ENCODE measurements at places on chromosomes 13 and 19. TPM values are rescaled to one million over a fixed set of nuclear protein-coding genes. Genes with fewer than 3 reads are reported as not detected.

GRCh38 chr13:55937180-55937579 is 1203.5 kb upstream of the PRR20A start:
- peak; percentile 1 for DNase-seq

- no peak for DNase-seq
Observed at GRCh38 chr19:41845051-41845590, 279 bp downstream of the DMRTC2 start.

GRCh38 chr19:41785653-41786052 is 10.7 kb upstream of the CEACAM3 start:
- DNase-seq: peak; percentile 86

UBL5 gene
- 288 TPM for total RNA-seq

CGB3 gene
- total RNA-seq: not detected

- DNase-seq: no peak
Observed at GRCh38 chr13:109348519-109349258, 437.7 kb downstream of the IRS2 start.

DNA sequence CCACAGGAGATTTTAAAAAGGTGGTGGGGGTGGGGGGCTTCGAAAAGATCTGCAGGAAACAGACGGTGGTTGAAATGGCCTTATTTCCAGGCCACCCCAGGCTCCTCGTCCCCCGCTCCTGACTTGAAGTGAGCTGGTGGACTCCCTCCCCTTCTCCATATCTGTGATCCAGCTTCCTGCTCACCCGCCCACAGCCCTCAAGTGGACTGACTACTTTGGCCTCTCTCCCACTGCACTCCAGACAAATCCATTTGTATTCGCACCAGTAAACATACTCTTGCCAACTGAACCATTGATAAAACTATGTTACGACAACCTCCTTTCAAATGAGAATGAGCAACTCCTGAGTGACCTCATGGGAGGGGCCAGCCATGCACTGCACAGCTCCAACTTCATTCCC is 259.5 kb downstream of the COL4A1 start:
- no peak for DNase-seq

DNA sequence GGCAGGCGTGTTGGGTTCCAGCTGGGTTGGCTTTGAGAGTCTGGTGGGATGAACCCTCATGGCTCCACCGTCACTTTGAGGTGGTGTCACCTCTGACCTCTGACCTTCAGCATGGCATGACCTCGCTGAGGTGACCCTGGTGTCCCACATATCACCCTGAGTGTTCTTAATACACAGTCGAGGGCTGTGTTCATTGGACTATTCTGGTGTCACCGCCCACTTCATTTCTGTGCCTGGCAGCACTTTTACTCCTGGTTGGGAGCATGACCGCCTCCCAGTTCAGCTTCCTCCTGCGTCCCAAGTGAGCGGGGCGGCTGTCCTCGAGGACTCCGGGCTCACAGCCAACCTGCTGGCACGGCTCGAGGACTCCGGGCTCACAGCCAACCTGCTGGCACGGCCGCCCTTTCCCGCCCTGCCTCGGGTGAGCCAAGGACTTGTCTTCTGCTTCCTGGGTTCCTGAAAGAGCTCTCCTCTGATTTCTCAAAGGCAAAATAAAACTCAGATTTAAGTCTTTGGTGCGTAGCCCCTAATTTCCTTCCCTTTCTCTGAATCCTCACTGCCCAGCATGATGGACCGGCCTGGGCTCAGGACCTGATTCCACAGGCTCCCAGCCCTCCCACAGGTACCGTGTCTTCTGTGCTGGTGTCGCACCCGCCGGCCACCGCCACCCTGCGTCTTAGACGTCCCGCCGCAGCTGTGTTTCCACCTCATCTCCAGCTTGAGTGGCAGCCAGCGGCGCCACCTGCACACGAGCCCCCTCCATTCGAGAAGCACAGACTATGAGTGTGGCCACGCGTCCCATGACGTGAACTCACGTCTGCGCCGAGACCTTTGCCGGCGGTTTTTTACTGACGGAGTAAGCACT is 10.4 kb downstream of the ATP4B start:
- DNase-seq: peak; percentile 36

DNA sequence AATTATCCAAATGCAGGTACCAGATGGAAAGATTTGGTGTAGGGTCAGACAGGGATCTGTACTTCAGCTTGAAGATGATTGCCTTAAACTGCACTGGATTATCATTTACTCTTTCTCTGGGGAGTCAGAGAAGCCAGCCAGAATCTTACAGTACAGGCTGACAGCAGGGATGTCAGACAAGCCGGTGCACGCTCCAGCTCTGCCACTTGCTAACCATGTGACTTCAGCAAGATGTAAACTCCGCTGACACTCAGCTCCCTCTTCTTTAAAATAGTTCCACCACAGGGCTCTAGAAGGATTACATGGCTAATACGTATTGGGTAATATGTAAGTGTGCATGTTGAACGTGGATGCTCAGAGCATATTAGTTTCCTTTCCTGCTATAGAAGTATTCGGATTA is 251.4 kb upstream of the MAB21L1 start:
- DNase-seq: no peak

DNA sequence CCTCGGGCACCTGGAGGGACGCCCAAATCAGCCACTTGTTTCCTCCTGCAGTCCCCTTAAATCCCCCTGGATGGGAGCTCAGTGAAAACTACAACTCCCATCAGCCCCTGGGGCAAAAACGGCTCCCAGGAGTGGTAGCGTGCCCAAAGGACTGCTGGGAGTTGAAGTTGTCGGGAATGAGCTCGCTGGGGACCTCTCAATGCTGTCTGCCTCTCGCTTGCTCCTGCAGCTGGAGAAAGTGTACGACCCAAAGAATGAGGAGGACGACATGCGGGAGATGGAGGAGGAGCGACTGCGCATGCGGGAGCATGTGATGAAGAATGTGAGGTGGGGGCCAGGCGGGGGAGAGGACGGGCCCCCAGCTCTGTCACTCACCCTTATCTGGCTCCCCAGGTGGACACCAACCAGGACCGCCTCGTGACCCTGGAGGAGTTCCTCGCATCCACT is 14.7 kb upstream of the DHDH start:
- peak; percentile 91 for DNase-seq

DNA sequence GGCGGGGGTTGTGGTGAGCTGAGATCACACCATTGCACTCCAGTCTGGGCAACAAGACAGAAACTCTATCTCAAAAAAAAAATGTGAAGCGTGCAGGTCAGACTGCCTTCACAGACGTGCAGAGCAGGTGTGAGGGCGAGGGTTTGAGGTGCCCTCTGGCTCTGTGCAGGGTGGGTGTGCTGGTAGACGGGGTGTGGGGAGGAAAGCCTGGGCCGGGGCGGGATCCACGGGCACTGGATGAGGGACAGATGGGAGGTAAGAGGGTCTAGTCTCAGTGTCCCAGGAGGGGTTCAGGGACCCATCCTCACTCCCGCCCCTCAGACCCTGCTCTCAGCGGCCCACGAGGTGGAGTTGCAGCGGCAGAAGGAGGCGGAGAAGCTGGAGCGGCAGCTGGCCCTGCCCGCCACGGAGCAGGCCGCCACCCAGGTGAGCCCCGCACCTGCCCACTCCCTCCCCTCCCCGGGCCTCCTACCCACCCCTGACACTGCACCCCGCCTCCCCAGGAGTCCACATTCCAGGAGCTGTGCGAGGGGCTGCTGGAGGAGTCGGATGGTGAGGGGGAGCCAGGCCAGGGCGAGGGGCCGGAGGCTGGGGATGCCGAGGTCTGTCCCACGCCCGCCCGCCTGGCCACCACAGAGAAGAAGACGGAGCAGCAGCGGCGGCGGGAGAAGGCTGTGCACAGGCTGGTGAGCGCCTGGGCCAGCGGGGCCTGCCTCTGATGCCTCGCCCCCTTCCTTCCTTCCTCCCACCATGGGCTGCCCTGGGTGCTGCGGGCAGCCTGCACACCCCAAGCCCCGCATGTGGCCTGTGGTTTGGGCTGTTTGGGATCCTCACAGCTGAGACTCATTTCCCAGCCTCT is 9.1 kb downstream of the NOP53 start:
- peak; percentile 65 for DNase-seq

URAD gene
- total RNA-seq: not detected

DNA sequence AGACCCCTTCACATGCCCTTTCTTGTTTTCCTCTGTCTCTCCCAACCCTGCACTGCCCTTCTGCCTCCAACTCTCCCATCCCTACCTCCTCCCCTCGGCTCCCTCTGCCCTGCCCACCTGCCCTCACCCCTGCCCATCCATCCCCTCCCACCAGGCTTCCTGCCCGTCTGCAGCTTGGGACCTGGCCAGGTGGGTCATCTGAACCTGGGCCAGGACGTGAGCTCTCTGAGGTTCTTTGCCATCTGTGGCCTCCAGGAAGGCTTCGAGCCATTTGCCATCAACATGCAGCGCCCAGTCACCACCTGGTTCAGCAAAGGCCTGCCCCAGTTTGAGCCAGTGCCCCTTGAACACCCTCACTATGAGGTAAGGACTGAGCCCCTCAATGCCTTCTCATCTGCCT is 35.7 kb downstream of the RYR1 start:
- no peak for DNase-seq

DNA sequence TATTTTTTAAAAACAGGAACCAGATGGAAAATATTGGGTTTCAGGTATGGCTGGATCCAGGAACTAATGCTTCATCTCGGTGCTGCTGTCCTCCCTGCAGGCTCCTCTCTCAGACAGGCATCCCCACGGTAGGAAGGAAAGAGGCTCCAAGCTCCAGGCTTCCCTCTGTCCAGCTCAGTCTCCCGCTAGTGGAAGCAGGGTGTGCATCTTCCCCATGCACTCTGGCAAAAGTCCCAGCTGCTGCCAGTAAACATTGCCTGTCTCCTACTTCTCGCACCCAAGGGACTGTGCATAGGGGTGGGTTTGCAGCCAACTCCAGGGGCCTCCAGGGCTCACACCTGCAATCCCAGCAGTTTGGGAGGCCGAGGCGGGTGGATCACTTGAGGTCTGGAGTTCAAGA is 29.2 kb downstream of the IL12RB1 start:
- no peak for DNase-seq

GRCh38 chr13:46855166-46855565 is 41.7 kb downstream of the HTR2A start:
- no peak for DNase-seq

DNA sequence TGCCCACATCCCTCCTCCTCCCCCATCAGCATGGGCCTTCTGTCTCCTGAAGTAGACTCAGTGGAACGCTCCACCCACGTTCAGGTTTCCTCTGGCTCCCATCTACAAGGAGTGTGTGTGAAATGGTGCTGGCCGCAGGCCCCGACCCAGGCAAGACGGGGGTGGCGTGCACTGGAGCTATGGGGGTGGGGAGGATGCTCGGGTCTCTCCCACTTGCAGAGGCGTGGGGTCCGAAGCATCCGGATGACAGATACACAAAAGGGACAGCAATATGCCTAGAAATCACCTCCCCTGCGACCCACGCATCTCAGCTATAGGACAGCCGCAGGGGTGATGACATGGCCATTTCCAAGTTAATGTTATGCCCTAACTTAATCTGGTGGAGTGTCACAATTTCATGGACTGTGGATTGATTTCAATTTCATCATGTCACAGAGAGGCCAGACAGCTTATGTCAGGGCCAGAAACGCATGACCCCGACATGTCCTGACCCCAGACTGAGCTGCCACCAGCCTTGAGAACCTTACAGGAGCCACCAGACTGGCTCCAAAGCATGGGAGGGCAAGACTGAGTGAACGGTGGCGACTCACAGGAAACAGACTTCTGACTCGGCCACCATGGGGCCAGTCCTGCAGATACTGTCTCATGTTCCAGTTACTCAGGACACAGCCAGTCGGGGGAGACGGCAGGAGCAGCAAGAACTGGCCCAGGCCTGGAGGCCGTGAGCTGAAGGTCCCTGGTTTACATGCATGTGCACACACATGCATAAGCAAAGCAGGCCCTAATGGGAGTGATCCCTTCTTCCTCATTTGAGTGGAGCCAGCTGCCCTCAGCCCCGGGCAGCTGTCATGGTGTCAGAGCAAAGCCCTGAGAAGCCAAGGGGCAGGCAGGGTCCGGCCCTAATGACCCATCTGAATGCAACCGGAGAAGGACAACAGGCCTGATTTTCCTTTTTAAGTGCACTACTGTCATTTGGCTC is 82.2 kb downstream of the SLC7A1 start:
- no peak for DNase-seq

GRCh38 chr13:36341718-36342117 is 4.5 kb downstream of the SPART start:
- DNase-seq: no peak

C3 gene
- 13.4 TPM for total RNA-seq

- DNase-seq: no peak
Observed at GRCh38 chr19:44648631-44649251, 5.0 kb downstream of the PVR start.

DNA sequence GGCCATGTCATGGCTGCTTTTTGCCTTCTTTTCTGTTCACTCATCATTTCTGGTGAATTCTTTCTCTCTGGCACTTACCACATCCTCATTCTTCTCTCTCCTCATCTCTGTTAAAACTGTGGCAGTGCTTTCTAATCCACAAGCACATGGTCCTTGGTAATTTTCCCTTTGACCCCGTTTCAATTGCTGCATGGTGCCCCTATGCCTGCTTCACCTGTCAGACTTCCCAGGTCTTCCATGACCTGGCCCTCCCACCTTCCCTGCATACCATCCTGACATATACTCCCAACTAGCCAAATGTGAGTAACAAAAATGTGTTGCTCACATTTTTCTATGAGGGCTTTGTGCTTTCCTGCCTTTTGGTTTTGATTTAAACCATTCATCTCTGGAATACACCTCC is 286.5 kb downstream of the MTUS2 start:
- no peak for DNase-seq

GRCh38 chr13:110492679-110493593 is 68.6 kb downstream of the RAB20 start:
- DNase-seq: no peak

DNA sequence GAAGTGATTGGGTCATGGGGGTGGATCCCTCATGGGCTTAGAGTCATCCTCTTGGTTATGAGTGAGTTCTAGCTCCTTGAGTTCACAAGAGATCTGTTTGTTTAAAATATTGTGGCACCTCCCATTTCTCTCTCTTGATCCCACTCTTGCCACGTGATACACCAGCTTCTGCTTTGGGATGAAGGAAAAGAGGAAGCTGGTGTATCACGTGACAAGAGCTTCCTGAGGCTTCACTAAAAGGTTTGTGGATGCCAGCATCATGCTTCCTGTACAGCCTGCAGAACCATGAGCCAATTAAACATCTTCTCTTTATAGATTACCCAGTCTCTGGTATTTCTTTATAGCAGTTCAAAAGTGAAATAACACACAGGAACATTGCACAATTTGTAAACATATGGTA is 352.5 kb upstream of the ATXN8OS start:
- DNase-seq: no peak

All from H7 (cell line).